ENCODE measurements at places on chromosomes 11 and 22.

DNA sequence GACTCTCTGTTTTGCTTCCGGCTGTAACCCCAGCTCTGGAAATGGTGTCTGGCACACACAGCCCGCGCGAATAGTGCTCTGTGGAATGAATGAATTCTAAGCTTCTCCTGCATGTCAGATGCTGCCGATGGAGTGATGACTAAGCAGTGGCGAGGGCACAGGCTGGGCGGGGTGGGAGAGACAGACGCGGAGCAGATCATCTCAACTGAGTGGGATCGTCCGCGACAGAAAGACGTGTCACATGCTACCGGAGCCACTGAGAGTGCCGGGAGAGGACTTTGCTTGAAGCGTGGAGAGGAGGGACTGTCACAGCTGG lies 334.5 kb downstream of the CTTN start:
- no peak for DNase-seq

- DNase-seq, result no peak
Measured at GRCh38 chr11:44985721-44986120, 35.0 kb upstream of the TP53I11 start.

- DNase-seq, result no peak
Measured at GRCh38 chr22:31229402-31230079, 17.4 kb downstream of the LIMK2 start.

DNA sequence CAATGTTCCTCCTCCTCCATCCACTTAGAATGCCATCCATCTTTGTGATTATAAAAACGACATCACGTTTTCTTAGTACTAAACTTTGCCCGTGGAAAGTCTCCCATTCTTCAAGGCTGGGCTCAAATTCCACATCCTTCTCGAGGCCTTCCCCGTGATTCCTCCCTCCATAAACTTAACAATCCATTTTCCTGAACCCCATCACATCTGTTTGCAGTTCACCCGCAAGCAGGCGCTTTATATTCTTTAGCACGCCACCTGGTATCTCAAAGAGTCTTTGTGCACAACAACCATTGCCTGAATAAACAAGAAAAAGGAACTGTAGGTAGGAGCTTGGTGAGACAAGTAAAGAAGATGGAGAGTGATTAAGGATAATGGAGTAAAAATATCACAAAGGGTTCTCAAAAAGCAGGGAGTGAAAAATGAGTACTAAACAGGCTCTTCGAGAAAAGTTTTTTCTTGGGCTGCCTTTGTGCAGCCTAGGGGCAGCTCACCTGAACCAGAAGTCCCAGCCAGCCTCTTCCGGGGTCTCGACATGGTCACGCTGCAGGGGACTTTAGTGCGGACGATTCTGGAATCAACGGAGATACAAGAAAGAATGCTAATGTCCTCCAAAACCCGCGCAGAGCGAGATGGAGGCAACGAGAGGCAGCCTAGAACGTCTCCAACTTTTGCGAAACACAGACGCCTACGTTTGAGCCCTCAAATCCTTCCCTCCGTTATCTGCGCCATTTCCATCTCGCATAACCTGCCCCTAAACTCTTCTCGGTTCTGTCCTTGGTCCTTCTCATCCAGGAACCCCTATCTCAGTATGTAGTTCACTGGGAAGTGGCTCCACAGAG lies 585 bp downstream of the THYN1 start:
- DNase-seq, result no peak

- no peak for DNase-seq
Measured at GRCh38 chr11:107847184-107847583, 11.4 kb downstream of the SLC35F2 start.

GRCh38 chr11:19649751-19650150 lies 62.9 kb upstream of the NAV2 start:
- no peak for DNase-seq

DNA sequence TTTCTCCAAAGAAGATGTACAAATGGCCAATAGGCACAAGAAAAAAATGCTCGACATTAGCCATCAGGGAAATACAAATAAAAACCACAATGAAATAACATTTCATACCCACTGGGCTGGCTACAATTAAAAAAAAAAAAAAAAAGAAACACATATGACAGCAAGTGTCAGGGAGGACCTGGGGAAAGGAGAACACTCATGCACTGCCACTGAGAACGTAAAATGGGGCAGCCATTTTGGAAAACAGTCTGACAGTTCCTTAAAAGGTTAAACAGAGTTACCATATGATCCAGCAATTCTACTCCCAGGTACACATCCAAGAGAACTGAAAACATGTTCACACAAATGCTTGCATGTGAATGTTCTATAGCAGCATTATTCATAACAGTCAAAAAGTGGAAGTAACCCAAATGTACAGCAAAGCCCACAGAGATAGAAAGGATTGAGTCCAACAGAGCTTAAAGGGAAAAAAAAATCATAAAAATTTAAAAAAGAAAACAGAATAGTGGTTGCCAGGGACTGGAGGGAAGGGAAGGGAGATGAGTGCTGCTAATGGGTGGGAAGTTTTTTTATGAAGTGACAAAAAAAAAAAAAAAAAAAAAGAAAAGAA lies 48.4 kb upstream of the CYP2D6 start:
- no peak for DNase-seq

- DNase-seq, result no peak
Measured at GRCh38 chr22:46406349-46406748, 70.8 kb downstream of the TRMU start.

GRCh38 chr11:74171997-74172396 lies 908 bp downstream of the PPME1 start:
- no peak for DNase-seq

GRCh38 chr22:41398921-41399320 lies 17.2 kb downstream of the TEF start:
- DNase-seq, result no peak

GRCh38 chr11:111066846-111067245 lies 178.7 kb upstream of the POU2AF2 start:
- no peak for DNase-seq

- DNase-seq, result no peak
Measured at GRCh38 chr11:13672576-13673210, 4.2 kb downstream of the FAR1 start.

GRCh38 chr22:50207383-50208140 lies 6.8 kb downstream of the SELENOO start:
- DNase-seq, result no peak

DNA sequence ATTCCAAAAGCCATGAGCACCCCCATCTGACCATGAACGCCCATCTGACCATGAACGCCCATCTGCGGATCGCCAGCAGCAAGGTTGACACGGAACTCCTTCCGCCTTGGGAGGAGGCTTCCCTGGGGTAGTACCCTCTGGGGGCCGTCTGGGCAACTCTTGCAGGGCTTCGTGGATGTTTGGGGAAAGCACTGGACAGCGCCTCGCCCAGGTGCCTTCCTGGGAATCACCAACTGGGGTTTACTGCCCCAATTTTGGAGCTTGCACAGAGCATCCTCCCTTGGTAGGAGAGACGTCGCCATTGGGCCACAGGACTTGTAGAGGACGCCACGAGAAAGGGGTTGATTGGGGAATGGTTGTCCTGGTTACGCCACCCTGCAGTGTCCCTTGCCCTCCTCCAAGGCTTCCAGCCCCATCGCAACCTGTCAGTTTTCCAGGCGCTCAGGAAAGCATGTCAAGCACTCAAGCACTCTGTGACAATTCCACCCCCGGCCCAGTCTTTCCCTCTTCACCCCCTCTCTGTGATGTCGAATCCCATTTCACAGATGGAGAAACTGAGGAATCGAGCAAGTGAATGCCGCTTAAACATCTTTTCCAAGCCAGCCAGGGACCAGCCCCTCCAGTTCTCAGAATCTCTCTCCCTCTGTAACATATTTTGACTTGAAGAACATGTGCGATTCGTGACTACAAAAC lies 914 bp upstream of the PRDM11 start:
- peak; percentile 72 for DNase-seq

DNA sequence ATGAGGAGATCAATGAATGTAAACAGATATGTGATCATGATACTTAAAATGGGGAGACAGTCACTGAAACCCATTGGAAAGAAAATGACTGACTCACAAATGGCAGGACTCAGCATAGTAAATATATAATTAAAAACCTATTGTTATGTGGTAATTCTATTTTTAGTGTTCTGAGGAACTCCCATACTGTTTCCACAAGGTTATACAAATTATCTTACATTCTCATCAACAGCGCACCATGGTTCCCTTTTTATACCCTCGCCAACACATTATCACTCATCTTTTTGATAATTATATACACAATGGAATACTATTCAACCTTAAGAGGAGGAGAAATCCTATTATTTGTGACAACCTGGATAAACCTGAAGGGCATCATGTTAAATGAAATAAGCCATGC lies 17.1 kb downstream of the OR5B21 start:
- no peak for DNase-seq

GRCh38 chr22:20636945-20637344 lies 129.5 kb downstream of the MED15 start:
- no peak for DNase-seq

GRCh38 chr11:45643598-45644260 lies 21.7 kb downstream of the CHST1 start:
- no peak for DNase-seq

GRCh38 chr11:40877256-40877655 lies 582.2 kb downstream of the LRRC4C start:
- DNase-seq, result no peak

DNA sequence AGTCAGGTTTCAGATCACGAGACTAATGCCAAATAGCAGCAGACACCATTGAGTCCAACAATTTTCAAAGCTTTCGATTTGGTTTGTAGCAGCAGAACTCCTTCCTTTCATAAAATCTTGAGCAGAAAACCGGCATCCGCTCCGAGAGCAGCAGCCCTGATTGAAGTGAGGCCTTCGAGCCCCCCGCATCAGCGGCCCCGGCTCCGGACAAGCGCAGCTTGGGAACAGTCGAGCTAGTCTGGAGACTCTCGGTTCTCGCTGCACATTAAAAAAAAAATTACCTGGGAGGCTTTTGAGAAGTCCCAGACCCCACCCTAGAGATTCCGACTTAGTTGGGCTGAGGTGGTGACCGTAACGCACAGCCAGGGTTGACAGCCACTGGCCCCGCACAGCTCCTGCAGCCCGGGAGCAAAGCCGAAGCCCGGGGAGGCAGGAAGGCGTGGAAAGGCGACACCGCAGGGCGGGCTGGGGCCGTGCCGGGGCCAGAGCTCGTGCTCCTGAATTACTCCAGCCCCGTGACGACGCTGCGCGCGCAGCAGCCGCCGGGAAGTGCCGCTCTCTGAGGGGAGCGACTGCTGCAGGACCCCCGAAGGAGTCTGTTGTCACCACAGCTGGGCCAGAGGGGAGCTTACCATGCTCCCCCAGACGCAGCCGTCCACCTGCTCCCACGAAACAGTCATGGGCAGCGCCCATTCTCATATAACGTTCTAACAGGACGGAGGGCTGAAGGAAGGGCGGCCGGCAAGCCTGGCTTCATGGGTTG lies 57.8 kb downstream of the SPATA19 start:
- DNase-seq, result no peak

GRCh38 chr11:27281276-27281675 lies 81.7 kb downstream of the CCDC34 start:
- no peak for DNase-seq

DNA sequence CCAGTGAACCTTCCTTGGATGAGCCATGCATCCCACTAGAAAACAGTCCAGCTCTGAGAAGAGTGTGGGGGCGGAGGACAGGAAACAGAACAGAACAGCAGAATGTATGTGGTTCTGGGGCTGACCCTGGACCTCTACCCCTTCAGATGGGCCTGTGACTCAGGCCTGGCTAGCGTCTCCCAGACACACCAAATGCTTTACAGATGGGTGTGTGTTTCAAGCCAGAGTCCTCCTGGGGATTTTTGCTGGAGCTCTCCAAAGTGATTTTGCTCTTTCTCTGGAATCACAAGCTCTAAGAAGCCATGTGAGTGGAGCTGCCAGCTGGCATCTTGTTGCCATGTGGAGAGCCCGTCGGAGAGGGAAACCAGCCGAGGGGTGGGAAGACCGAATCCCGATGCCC lies 13.2 kb upstream of the C1QTNF4 start:
- DNase-seq, result no peak

- DNase-seq, result no peak
Measured at GRCh38 chr11:66459138-66459778, 7.4 kb upstream of the PELI3 start.

DNA sequence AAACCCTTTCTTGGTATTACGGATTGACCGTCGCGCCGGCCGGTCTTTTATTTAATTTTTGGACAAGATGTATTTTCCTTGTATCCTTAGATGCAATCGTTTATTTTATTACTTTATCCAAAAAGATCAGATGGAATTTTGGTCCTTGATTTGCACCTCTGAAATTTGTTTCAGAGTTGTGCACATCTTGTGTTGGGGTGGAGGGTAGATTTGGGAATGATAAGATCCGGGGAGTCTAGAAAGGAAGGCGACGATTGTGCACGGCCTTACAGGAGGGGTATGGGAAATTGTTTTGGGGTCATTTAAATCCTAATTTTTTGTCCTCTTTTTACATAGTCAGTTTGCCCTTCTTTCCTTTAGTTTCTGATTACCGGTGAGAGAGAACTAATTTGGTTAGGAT lies 1.4 kb downstream of the KDM2A start:
- DNase-seq, result no peak

GRCh38 chr11:81420668-81421250 lies 1312.9 kb downstream of the FAM181B start:
- no peak for DNase-seq

GRCh38 chr11:73367482-73368024 lies 8.6 kb upstream of the RELT start:
- DNase-seq, result no peak

GRCh38 chr11:64877390-64878222 lies 815 bp downstream of the EHD1 start:
- DNase-seq, result no peak

DNA sequence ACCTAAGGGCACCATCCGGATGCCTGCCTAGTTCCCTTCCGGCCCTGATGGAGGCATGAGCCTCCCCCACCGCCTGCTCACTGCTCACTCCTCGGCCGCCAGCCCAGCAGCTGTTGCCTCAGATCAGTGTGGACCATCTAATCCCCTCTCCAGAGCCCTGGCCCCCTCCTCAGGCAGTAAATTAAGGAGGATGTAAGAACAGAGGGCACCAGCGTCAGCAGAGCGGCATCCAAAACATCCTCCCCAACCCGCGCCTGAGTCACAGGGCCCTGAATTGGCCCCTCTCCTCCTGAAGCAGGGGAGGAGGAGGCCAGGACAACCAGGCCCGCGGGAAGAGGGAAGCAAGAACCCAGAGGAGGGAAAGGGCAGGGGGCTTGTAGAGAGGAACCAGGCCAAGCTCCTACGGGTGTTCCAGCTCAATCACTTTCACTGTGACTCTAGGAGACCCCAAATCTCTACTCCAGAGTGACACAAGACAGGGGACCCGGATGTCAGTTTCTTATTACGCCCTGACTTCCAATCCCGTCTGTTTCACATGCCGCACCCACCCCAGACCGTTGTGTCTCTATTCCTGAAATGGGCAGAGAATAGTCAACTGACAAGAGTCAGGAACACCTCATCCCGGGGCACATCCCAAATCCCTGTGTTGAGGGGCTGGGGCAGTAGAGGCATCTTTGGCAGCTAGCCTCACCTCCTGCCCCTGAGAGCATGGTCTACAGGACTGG lies 31.3 kb upstream of the MYOD1 start:
- DNase-seq, result no peak

DNA sequence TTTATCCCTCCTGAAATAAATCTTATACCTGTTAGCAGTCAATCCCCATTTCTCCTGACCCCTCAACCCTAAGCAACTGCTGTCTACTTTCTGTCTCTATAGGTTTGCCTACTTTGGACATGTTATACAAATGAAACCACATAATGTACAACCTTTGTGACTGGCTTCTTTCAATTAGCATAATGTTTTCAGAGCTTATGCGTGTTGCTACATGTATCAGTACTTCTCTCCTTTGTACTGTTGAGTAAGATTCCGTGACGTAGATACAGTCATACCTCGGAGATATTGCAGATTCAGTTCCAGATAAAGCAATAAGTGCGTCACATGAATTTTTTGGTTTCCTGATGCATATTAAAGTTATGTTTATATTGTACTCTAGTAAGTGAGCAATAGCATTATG lies 127.3 kb downstream of the MORC2 start:
- no peak for DNase-seq

- DNase-seq, result no peak
Measured at GRCh38 chr22:35559354-35560005, 18.8 kb downstream of the RASD2 start.
